Activated T-cell treated with anti-CD3 and anti-CD28 coated beads, Interleukin-2, amount 50 U/mL, for 48 hours (primary cell): ENCODE measurements at places on chromosomes 12 and 14.
A peak's percentile ranks its signal among the peaks of the same experiment; 100 is the strongest.

- no peak for DNase-seq
Observed at GRCh38 chr12:78829690-78830089, 34.9 kb upstream of the SYT1 start.

- DNase-seq: no peak
Observed at GRCh38 chr12:127599436-127599835, 667.5 kb upstream of the TMEM132C start.

GRCh38 chr14:100045642-100046344, 19.4 kb upstream of the EVL start:
- no peak for DNase-seq

DNA sequence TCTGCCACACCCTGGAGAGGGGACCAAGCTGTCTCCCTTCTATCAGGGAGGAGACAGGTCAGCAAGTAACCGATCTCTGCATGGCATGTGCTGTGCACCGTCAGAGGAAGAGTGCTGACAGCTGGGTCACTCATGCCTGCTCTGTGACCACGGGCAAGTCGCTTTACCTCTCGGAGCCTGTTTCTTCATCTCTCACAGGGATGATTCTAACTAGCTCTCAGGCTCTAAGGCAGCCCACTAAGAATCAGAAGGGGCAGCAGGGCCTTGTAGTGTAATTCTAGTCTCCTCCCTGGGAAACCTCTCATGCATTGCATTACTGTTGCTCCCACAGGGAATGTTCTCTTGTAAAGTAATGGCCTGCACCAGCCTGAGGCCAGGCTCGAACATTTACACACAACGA, 11.9 kb downstream of the CD9 start:
- DNase-seq: no peak

GRCh38 chr12:87995581-87996178, 33.5 kb downstream of the C12orf50 start:
- peak; percentile 38 for DNase-seq

- peak; percentile 11 for DNase-seq
Observed at GRCh38 chr14:101830271-101830670, 68.8 kb downstream of the PPP2R5C start.

GRCh38 chr12:19030603-19031002, 98.9 kb upstream of the PLEKHA5 start:
- DNase-seq: no peak

- peak; percentile 52 for DNase-seq
Observed at GRCh38 chr14:99604766-99605298, 825 bp upstream of the CCDC85C start.

GRCh38 chr12:1696800-1697199, 5.9 kb downstream of the ADIPOR2 start:
- DNase-seq: no peak

- DNase-seq: no peak
Observed at GRCh38 chr12:119931402-119931801, 54.3 kb upstream of the CIT start.
